EH (cell line): ENCODE measurements at places on chromosomes 3 and 15.

GRCh38 chr3:29410220-29410619, 129.3 kb downstream of the RBMS3 start:
- DNase-seq, result no peak

DNA sequence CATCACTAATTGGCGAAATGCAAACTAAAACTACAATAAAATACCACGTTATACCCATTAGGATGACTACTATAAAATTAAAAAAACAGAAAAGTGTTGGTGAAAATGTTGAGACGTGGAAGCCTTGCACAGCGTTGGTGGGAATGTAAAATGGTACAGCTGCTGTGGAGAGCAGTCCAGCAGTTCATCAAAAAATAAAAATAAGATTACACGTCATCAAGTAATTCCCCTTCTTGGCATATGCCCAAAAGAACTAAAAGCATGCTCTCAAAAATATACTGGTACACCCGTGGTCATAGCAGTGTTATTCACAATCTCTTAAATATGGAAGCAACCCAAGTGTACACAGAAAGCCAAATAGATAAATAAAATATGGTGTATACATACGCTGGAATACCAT, 71.8 kb upstream of the NDN start:
- DNase-seq, result no peak

DNA sequence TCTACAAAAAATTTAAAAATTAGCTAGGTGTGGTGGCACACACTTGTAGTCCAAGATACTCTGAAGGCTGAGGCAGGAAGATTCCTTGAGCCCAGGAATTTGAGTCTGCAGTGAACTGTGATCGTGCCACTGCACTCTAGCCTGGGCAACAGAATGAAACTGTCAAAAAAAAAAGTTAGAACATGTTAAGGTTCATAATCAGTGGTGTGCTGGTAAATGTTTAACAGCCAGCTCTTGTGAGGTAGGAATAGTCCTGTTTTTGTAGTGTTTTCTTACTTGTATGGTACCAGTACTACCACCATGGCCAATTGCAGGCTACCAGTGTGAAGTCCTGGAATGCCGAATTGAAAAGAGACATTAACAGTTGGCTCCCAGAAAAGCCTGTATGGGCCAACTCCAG, 50.7 kb downstream of the ATG7 start:
- DNase-seq, result no peak

DNA sequence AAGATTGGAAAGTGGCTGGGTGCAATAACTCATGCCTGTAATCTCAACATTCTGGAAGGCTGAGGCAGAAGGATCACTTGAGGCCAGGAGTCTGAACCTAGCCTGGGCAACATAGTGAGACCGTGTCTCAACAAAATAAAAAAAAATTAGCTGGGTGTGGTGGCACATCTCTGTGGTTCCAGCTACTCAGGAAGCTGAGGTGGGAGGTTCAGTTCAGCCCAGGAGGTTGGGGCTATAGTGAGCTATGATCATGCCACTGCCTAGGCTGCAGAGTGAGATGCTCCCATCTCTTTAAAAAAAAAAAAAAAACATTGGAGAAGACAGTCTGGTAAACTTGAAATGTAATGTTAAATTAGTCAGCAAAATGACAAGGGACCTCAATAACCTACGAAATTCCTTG, 57.9 kb downstream of the STAG1 start:
- DNase-seq, result no peak

- peak; percentile 40 for DNase-seq
Observed at GRCh38 chr3:152270937-152271336, 2.2 kb downstream of the MBNL1 start.

- DNase-seq, result peak; percentile 22
Observed at GRCh38 chr3:140585828-140586227, 92.0 kb upstream of the TRIM42 start.

DNA sequence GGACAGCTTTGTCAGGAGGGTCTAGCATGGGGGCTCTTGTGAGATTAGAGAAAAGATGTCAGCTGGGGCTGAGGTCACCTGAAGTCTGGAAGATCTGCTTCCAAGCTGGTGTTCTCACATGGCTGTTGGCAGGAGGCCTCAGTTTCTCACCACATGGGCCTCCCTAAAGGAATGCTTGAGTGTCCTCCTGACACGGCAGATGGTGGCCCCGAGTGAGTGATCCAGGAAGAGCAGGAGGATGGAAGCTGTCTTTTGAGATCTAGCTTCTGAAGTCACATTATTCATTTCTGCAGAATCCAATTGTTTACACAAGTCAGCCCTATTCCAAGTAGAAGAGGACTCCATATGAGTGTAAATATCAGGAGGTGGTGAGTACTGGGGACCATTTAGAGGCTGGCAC, 344.0 kb upstream of the PROK2 start:
- no peak for DNase-seq
